Right atrium auricular region (tissue), 2 donors: ENCODE measurements at places on chromosomes 13 and 19. TPM values are rescaled to one million over a fixed set of nuclear protein-coding genes. Genes with fewer than 3 reads are reported as not detected.

DNA sequence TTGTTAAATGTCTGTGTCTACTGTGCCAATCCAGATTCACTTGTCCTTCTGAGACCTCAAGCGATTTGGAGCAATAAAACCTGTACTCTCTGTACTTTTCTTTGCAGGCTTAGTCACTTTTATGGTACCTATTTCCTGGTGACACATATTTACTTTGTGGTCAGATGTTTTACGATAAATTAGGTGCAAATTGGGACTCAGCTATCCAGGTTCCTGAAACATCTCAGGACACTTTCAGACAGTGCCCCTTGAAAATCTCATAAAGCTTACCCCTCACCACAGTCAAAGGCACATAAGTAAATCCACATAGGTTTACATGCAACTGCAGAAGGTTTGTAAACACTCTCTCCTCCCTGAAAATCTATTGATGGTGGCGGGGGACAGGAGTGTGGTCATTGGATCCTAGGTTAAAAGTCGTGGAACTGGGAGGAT is 438.8 kb downstream of the EFNB2 start:
- no peaks in the 10 kb centered on the region for H3K36me3 ChIP-seq
- H3K4me1 ChIP-seq: no peaks in the 10 kb centered on the region
- H3K4me3 ChIP-seq: no peak overlapping the region
- no peak for DNase-seq
- H3K27ac ChIP-seq: no peak overlapping the region
- H3K27me3 ChIP-seq: no peaks in the 10 kb centered on the region

- no peaks in the 10 kb centered on the region for H3K27me3 ChIP-seq
- no peak for DNase-seq
- H3K4me1 ChIP-seq: peaks cover 19% of the 10 kb centered on the region
- no peak overlapping the region for H3K4me3 ChIP-seq
Measured at GRCh38 chr19:18855647-18856384, 24.1 kb downstream of the UPF1 start.

DNA sequence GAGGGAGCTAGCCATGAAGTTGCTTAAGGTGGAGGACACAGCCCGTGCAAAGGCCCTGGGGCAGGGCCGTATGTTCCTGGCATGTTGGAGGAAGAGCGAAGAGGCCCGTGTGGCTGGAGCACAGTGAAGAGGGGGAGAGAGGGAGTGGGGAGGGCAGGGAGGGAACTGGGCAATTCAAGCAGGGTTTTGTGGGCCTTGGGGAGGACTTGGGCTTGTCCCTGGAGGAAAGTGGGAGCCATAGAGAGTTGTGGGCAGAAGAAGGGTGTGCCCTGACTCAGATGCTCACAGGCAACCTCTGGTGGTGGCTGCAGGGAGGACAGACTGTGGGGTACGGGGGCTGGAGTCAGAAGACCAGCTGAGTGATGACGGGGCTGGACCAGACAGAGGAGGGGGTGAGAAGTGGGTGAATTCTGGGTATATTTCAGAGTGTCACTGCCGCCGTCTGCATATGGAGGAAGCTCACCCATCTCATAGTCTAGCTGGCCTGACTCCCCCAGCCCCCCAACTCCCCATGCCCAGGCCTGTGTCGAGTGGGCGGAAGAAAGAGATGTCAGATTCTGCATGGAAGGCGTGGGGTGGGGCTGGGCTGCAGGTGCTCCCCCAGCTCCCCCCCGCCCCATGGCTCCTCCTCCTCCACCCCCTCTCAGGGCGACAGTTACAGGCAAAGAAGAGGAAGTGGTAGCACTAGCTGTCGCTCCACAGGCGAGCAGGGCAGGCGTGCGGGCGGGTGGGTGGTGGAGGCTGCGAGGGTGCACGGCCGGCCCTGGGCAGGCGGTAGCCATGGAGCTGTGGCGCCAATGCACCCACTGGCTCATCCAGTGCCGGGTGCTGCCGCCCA is at the start of gene VAV1:
Gene VAV1 (plus strand): TSS at position 681 of the 838 bp plus-strand sequence. CDS start 100 bp downstream, at position 781.
- DNase-seq: no peak
- peak within 1 kb of the TSS; percentile 44 for H3K4me3 ChIP-seq
- H3K27ac ChIP-seq: no peak within 1 kb of the TSS
- peaks cover 7% of the 10 kb centered on the region for H3K27me3 ChIP-seq
- H3K4me1 ChIP-seq: peaks cover 7% of the 10 kb centered on the region

- no peak overlapping the region for H3K27ac ChIP-seq
- H3K36me3 ChIP-seq: peaks cover 19% of the 10 kb centered on the region
- H3K4me1 ChIP-seq: no peaks in the 10 kb centered on the region
- DNase-seq: no peak
- no peaks in the 10 kb centered on the region for H3K27me3 ChIP-seq
Measured at GRCh38 chr19:12113121-12113520, 27.0 kb downstream of the ZNF20 start.

GRCh38 chr19:45352471-45352870 is 11.9 kb downstream of the KLC3 start:
- H3K27me3 ChIP-seq: no peaks in the 10 kb centered on the region
- no peaks in the 10 kb centered on the region for H3K4me1 ChIP-seq
- DNase-seq: no peak
- H3K27ac ChIP-seq: no peak overlapping the region
- H3K36me3 ChIP-seq: peaks cover 27% of the 10 kb centered on the region

GRCh38 chr13:73166204-73166603 is 107.4 kb downstream of the KLF5 start:
- H3K27ac ChIP-seq: no peak overlapping the region
- H3K4me3 ChIP-seq: no peak overlapping the region
- no peaks in the 10 kb centered on the region for H3K4me1 ChIP-seq
- no peaks in the 10 kb centered on the region for H3K27me3 ChIP-seq
- no peak for DNase-seq

DNA sequence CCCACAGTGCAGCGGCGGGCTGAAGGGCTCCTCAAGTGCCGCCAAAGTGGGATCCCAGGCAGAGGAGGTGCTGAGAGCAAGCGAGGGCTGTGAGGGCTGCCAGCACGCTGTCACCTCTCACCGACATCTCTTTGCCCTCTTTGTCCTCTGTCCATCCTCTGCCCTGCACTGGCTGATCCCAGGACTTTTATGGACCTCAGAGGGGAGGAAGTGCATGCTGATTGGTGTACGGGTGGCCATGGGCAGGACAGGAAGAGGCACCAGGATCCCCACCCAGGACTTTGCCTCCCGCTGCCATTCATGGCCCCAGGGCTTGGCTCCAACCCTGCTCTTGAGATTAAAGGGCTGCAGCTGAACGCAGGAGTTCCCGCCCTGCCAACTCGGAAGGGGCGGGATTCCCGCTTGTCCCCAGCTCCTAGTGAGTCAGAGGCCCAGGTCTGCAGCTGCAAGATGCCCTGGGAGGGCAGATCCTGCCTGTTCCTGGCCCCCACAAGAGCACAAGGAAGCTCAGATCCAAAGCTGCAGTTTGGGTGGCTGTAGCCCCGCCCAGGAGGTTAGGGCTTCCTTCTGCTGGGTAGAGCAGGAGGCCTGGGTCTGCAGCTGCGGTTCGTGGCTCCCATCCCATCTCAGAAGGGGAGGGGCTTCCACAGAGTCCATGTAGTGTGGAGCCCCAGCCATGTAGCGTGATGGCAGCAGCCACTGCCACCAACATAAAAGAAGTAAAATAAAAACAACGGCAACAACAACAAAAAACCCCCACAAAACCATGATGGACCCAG is 1716.7 kb downstream of the SLITRK1 start:
- H3K4me1 ChIP-seq: no peaks in the 10 kb centered on the region
- H3K27me3 ChIP-seq: no peaks in the 10 kb centered on the region
- H3K36me3 ChIP-seq: no peaks in the 10 kb centered on the region
- no peak overlapping the region for H3K4me3 ChIP-seq
- DNase-seq: no peak

- H3K27me3 ChIP-seq: no peaks in the 10 kb centered on the region
- H3K27ac ChIP-seq: peak overlapping the region; percentile 80
- peaks cover 30% of the 10 kb centered on the region for H3K4me1 ChIP-seq
- DNase-seq: no peak
Measured at GRCh38 chr19:55461974-55462626, 658 bp upstream of the ISOC2 start.

- H3K4me1 ChIP-seq: no peaks in the 10 kb centered on the region
- no peak for DNase-seq
- no peak overlapping the region for H3K27ac ChIP-seq
- H3K4me3 ChIP-seq: no peak overlapping the region
Measured at GRCh38 chr13:41162151-41162550, 29.5 kb upstream of the KBTBD6 start.

- H3K4me1 ChIP-seq: peaks cover 35% of the 10 kb centered on the region
- no peak overlapping the region for H3K4me3 ChIP-seq
- H3K27me3 ChIP-seq: no peaks in the 10 kb centered on the region
- H3K36me3 ChIP-seq: peaks cover 14% of the 10 kb centered on the region
- H3K27ac ChIP-seq: no peak overlapping the region
- DNase-seq: no peak
Measured at GRCh38 chr19:12544401-12544876, 6.8 kb downstream of the ZNF564 start.

Gene AMER2
- not detected for total RNA-seq

Gene KRTDAP
- total RNA-seq: not detected

Gene ZNF579
- total RNA-seq: 6.4 TPM

Gene KLK7
- total RNA-seq: 1.5 TPM

Gene DDA1
- 22.2 TPM for total RNA-seq
